Thoracic aorta (tissue), 2 donors: ENCODE measurements at places on chromosomes 16 and 17. TPM values are rescaled to one million over a fixed set of nuclear protein-coding genes. Genes with fewer than 3 reads are reported as not detected.
A peak's percentile ranks its signal among the peaks of the same experiment; 100 is the strongest.

- no peaks in the 10 kb centered on the region for H3K27me3 ChIP-seq
- no peak for DNase-seq
- peaks cover 19% of the 10 kb centered on the region for H3K4me1 ChIP-seq
- H3K27ac ChIP-seq, result no peak overlapping the region
Measured at GRCh38 chr16:74451951-74452758, 30.9 kb upstream of the CLEC18B start.

DNA sequence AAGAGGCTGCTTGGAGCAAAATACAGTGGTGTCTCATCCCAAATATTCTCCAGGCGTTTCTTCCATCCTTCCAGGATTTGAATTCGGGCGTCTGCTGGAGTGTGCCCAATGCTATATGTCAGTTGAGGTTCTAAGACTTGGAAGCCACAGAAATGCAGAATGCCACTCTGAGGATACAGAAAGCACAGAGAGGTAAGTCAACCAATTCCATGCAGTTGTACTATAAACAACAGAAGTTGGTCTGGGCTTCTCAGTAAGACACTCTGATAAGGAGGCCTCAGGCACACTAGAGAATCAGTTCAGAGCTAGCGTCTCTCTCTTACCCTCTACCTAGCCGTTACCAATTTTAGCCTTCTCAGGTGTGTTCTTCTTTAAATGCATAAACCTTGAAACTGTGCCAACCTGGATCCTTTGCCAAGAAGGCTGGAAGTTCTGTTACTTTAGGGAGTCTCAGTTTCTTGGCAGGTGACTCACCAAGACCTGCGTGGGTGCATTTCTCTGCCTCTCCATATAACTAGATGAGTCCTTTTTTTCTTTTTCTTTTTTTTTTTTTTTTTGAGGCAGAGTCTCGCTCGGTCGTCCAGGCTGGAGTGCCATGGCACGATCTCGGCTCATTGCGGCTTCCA, 15.1 kb downstream of the NQO1 start:
- H3K4me1 ChIP-seq, result peaks cover 14% of the 10 kb centered on the region
- peaks cover 26% of the 10 kb centered on the region for H3K36me3 ChIP-seq
- no peaks in the 10 kb centered on the region for H3K27me3 ChIP-seq
- no peak overlapping the region for H3K4me3 ChIP-seq

DNA sequence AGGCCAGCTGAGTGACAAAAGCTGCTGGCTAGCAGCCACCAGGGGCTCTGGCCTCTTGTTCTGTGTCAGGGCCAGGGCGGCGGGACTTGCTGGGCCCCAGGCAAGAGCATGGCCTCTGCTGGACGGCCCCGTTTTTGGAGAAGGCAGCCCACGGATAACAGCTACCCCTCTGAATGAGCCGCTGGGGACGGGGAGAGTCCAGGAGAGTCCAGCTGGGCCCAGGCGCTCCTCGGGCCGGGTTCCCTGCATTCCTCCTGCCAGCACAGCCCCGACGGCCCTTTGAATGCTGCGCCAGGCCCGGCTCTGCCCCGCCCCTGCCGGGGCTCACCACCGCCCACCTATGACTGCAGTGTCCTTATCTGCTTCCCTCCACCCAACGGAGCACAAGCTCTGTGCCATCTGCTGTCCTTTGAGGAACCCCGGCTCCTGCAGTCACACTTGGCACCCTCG, 33.4 kb downstream of the SLC7A5 start:
- DNase-seq, result no peak
- no peak overlapping the region for H3K4me3 ChIP-seq
- H3K27me3 ChIP-seq, result no peaks in the 10 kb centered on the region
- no peak overlapping the region for H3K27ac ChIP-seq

GAS7 gene
- total RNA-seq, result 69.0 TPM

DNA sequence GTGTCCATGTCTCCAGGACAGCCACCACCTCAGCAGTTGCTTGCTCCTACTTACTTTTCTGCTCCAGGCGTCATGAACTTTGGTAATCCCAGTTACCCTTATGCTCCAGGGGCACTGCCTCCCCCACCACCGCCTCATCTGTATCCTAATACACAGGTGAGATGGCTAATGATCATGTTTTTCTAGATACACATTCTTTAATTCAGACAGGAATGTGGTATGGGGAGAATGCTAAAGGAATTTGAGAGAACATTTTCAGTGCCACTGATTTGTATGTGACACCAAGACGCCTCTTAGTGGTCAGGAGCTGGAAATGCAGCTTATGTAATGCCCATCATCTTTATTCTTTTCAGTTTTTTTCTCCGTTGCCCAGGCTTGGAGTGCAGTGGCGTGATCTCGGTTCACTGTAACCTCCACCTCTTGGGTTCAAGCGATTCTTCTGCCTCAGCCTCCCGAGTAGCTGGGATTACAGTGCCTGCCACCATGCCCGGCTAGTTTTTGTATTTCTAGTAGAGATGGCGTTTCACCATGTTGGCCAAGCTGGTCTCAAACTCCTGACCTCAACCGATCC, 8.9 kb upstream of the RAPGEFL1 start:
- DNase-seq, result no peak
- no peak overlapping the region for H3K4me3 ChIP-seq
- peak overlapping the region; percentile 18 for H3K27ac ChIP-seq
- H3K36me3 ChIP-seq, result peaks cover 70% of the 10 kb centered on the region
- H3K4me1 ChIP-seq, result no peaks in the 10 kb centered on the region

CRHR1 gene
- not detected for total RNA-seq

DNA sequence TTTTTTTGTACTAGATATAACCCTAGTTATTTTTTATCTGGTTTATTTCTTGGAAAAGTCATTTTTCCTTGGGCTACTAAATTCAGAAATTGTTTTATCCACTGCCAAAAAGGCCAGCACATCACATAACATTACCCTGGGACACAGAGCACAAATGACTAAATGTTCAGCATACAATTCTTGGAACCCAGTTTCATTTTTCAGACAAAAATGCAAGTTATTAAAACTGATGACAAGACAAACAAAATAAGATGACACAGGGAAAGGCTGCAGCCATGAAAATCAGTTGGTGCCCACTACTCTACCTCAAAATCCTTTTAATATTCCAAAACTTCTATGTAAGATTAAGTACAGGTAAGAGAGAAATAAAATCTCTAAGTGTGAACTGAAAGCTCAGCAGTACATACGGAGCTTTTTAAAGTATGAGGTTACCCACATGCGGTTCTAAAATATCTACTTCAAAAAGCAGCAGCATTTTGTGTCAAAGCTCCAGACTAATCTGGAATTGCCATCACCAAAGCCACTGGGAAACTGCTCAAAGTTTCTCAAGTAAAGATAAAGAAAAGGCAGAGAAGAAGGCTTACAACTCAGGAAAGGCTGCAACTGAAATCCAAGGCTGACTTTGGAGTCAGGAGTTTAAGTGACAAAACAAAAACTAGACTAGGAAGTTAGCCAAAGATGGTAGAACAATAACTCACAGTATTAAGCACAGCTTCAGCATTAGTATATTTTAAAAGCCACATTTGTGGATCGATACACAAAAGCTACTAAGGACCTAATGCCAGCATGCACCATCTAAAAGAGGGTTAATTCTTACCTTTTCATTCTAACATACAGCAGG, 41.4 kb downstream of the AP1G1 start:
- peaks cover 5% of the 10 kb centered on the region for H3K4me1 ChIP-seq
- H3K4me3 ChIP-seq, result no peak overlapping the region
- DNase-seq, result no peak
- H3K27ac ChIP-seq, result peak overlapping the region; percentile 22

CDK5R1 gene
- 2.6 TPM for total RNA-seq

SLC2A4 gene
- total RNA-seq, result 1.2 TPM

ABHD15 gene
- 11.3 TPM for total RNA-seq

- H3K4me1 ChIP-seq, result peaks cover 5% of the 10 kb centered on the region
- H3K27ac ChIP-seq, result no peak overlapping the region
- no peaks in the 10 kb centered on the region for H3K27me3 ChIP-seq
- no peak overlapping the region for H3K4me3 ChIP-seq
- no peak for DNase-seq
Measured at GRCh38 chr17:63173450-63173849, 207.4 kb downstream of the TANC2 start.

DNA sequence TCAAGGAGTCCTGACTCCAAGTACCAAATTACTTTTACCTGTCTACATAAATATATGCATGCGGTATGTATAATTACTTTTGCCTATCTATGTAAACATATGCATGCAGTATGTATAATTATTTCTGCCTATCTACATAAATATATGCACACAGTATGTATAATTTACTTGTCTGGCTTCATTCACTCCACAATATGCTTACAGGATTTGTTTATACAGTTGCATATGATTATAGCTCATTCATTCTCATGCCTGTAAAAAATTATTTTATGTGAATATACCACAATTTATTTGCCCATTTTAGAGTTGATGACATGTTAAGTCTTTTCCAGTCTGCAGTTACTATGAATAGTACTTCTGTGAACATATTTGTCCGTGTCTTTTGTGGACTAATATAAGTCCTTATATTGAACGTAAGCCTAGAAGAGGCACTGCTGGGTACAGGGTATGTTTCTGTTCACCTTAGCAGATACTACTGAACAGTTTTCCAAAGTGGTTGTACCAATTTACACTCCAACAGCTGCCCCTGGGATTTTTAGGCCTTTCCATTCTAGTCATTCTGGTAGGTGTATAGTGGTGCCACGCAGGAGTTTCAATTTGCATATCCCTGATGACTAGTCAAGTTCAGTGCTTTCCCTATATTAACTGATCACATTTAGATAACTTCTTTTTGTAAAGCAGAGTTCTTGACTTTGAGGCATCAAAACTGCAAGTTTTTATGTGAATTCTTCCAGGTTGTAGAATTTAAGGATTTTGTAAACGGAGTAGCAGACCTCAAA, 47.0 kb downstream of the MARVELD3 start:
- no peak overlapping the region for H3K27ac ChIP-seq
- H3K27me3 ChIP-seq, result no peaks in the 10 kb centered on the region
- no peak overlapping the region for H3K4me3 ChIP-seq
- no peaks in the 10 kb centered on the region for H3K4me1 ChIP-seq
- H3K36me3 ChIP-seq, result peaks cover 30% of the 10 kb centered on the region

PRAC2 gene
- total RNA-seq, result not detected

DNA sequence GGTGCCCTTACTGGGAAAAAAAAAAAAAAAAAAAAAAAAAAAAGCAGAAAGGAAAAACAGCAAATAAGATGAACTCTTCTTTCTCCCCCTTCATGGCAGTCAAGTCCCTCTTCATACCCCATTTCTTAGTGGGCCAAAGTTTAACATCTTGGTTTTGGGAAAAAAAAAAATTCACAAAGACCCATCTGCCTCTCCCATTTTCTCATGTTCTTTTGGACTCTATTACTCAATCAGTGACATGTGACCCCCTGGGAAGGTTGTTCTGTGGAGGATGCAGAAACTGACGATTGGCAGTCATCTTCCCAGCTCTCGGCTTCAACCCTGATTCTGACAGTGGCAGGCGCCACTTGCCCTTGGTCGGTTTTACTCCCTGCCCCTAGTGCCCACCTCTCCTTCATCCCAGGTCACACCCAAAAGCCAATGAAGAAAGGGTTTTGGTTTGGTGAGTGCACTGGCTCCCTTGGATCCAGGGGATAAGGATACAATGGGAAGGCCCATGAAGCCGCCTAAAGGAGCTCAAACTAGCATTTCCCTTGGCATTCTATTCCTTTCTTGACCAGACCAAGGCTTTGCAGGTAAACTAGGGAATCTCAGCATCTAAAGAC, 60.7 kb upstream of the TBX2 start:
- H3K36me3 ChIP-seq, result no peaks in the 10 kb centered on the region
- no peak for DNase-seq
- H3K4me3 ChIP-seq, result no peak overlapping the region
- H3K27ac ChIP-seq, result peak overlapping the region; percentile 55
- peaks cover 43% of the 10 kb centered on the region for H3K4me1 ChIP-seq

- no peak overlapping the region for H3K4me3 ChIP-seq
- no peaks in the 10 kb centered on the region for H3K27me3 ChIP-seq
- no peaks in the 10 kb centered on the region for H3K36me3 ChIP-seq
- H3K27ac ChIP-seq, result no peak overlapping the region
- DNase-seq, result no peak
Measured at GRCh38 chr16:65148804-65149203, 26.9 kb upstream of the CDH11 start.

- no peak overlapping the region for H3K4me3 ChIP-seq
- no peaks in the 10 kb centered on the region for H3K36me3 ChIP-seq
- H3K27me3 ChIP-seq, result no peaks in the 10 kb centered on the region
- H3K27ac ChIP-seq, result no peak overlapping the region
Measured at GRCh38 chr17:54795046-54795445, 105.6 kb upstream of the TOM1L1 start.

- no peak overlapping the region for H3K4me3 ChIP-seq
- no peaks in the 10 kb centered on the region for H3K27me3 ChIP-seq
- H3K36me3 ChIP-seq, result no peaks in the 10 kb centered on the region
- DNase-seq, result no peak
- H3K27ac ChIP-seq, result no peak overlapping the region
- peaks cover 8% of the 10 kb centered on the region for H3K4me1 ChIP-seq
Measured at GRCh38 chr17:75344666-75345065, 55.4 kb upstream of the SLC25A19 start.

KLHL36 gene
- 63.9 TPM for total RNA-seq

DNA sequence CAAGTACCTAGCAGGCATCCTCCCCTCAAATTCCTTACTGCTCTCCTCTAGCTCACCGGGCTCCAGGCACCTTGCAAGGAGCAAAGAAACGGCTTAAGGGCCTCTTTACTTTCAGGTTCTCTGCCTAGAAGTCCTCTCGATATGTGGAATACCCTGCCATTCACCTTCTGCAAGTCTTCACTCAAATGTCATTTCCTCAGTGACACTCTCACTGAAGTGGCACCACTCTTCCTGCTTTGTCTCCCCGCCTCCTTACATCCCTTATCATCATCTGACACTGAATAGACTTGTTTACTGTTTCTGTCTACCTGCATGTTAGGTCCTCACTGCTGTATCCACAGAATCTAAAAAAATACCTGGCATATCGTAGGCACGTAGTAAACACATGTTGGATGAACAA, 947 bp downstream of the SLC7A6OS start:
- peak overlapping the region; percentile 87 for H3K4me3 ChIP-seq
- H3K27me3 ChIP-seq, result no peaks in the 10 kb centered on the region
- H3K27ac ChIP-seq, result peak overlapping the region; percentile 63

DNA sequence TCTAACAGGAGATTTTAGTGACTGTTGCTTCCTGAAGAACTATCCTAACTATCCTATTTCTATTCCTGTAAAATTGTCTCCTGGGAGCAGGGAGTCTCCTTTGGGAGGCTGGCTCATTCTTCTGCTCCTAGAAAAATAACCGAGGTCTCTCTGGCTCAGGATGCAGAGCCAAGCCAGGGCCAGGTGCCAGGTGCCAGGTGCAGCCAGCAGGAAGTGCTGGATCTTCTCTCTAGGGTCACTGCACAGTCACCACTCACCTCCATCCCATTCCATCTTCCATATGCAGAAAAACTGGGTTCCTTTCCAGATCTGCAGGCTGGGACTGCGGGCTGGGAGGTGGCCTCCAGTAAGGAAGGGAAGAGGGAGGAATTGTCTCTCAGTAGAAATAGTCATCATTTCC, 3.8 kb upstream of the TMC7 start:
- no peak overlapping the region for H3K27ac ChIP-seq
- no peaks in the 10 kb centered on the region for H3K36me3 ChIP-seq
- H3K27me3 ChIP-seq, result no peaks in the 10 kb centered on the region
